ENCODE measurements at places on chromosomes 1 and 21.

GRCh38 chr21:41763398-41763931 is 3.4 kb downstream of the RIPK4 start:
- no peak for DNase-seq

DNA sequence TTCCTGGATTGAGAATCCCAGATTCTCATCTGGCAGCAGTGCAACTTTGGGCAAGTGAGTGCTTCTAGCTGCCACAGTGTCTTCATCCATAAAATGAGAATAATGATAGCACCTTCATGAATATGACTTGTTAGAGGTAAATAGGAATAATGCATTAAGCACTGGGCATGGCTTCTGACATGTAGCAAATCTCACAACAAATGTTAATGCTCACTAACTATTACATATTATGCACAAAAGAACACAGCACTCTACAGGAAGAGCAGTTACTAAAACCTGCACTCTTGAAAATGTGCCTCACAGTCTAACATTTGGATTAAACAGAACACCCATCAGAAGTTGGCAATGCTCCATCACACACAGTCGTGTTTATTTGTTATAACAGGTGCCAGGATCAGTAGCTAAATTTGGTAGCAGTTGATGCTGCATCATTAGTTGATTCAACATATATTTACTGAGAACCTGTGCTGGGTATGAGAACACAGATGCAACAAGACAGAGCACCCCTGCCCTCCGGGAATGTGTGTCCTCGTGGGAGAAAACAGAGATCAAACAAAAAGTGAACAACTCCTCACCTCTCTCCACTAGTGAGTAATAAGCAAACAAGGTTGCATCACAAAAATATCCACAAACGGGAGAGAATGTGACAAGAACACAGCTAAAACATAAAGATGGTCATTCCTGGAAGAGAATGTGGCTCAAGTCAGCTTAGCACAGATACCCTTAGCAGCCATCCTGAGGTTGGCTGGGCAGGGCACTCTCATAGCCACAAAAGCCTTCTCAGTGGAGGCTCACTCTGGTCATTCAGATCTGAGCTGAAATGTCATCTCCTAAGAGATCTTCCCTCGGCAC is 26.2 kb upstream of the LBR start:
- DNase-seq = no peak

DNA sequence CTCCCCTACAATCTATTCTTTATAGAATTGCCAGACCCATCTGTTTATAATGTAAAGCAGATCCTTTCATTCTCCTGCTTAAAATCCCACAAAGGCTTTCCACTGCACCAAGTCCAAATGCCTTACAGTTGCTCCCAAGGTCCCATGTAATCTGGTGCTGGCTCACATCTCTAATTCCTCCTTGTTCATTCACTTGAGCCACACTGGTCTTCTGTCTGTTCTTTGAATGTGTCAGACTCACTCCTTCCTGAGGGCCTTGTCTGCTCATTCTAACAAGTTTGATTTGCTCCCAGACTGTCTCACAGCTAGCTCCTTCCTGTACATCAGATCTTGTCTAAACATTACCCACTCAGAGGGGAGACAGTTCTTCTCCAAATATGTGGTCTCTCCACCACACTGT is 38.9 kb downstream of the ALG14 start:
- no peak for DNase-seq

GRCh38 chr1:21536218-21536617 is 27.0 kb downstream of the ALPL start:
- no peak for DNase-seq

GRCh38 chr1:115137191-115137590 is 47.9 kb upstream of the TSPAN2 start:
- no peak for DNase-seq

GRCh38 chr1:33388805-33389771 is 41.8 kb downstream of the PHC2 start:
- no peak for DNase-seq

DNA sequence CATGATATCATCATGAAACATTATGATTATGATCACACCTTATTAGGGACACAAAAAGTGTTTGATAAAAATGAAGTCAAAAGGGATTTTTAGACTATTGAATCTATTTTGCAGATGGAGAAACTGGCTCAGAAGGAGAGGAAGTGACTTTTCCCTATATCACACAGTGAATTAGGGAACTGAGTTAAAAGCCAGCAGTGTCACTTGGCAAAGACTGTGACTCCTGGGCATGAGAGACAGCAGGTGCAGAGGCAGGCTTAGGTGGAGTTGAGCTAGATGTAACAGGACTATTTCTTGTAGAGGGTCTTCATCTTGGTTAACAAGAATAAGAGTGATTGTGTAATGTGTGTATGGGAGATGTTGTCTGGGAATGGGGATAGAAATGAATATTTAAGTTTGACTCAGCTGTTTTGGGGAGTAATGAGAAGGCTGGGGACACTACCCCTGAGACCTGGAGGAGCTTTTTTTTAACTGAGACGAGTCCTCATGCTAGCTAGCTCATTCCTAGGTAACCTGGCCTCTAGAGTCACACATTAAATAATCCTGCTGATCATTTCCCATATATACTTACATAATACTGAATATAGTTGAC is 1.0 kb upstream of the CD84 start:
- DNase-seq = no peak

GRCh38 chr1:13775916-13776315 is 75.9 kb downstream of the PRDM2 start:
- DNase-seq = no peak

GRCh38 chr1:64337475-64337874 is 132.5 kb upstream of the CACHD1 start:
- no peak for DNase-seq

GRCh38 chr1:1308756-1309250 is 406 bp downstream of the PUSL1 start:
- DNase-seq = no peak

GRCh38 chr1:39936724-39937491 is 18.0 kb upstream of the MFSD2A start:
- DNase-seq = no peak

DNA sequence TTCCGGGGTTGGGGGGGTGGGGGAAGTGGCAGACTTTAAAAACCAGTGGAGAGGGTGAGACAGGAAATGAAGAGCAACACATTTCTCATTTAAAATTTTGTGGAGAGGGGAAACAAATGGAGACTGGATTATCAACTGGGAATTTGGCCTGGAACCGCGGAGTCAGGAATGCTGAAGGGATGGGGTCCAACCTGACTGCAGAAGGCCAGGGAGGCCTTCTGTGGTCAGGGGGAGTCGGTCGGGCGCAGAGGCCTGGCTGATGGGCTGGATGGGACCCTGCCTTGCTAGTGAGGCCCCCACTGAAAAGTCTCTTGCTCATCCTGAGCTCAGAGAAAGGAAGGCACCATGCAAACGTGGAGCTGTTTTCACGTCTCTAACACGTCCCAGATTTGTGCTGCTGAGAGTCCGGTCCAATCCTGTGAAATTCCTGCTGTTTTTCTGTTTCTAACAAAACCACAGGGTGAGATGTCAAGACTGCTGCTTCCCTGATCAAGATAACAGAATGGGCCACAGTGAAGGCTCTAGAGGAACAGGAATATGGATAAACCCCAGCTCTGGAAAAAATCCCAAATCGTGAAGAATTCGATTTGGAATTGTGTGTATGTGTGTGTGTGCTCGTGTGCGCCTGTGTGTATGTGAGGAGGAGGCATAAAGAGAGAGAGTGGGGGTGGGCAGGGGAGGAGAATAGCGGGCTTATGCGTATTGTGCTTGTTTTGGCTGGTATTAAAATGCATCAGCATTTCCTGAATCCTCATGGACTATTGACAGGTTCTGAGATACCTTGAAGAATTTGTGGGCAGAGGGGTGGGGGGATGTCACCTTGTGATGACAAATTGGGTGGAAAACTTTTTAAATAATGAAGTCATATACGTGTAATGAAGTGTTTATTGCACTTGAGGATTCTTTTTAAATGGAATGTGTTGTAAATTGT is 117.4 kb downstream of the NGF start:
- no peak for DNase-seq

DNA sequence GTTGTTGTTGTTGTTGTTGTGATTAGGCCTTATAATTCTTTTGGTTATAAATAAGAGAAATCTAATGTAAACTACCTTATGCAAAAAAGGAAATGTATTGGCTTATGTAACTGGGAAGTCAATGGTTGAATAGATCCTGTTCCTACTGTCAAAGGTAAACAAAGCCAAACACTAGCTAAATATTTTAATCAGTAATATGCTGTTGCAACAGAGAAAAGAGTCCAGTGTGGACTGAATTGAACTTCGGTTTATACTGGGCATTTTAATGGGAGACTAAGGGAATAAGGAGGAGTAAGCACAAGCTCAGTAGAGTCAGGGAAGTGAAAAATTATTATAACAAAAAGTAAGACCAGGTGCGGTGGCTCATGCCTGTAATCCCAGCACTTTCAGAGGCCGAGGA is 15.4 kb downstream of the MSH4 start:
- no peak for DNase-seq

- DNase-seq = no peak
Observed at GRCh38 chr1:47915677-47916353, 81.4 kb downstream of the TRABD2B start.

- DNase-seq = no peak
Observed at GRCh38 chr1:228530951-228531731, 44.0 kb downstream of the RNF187 start.

DNA sequence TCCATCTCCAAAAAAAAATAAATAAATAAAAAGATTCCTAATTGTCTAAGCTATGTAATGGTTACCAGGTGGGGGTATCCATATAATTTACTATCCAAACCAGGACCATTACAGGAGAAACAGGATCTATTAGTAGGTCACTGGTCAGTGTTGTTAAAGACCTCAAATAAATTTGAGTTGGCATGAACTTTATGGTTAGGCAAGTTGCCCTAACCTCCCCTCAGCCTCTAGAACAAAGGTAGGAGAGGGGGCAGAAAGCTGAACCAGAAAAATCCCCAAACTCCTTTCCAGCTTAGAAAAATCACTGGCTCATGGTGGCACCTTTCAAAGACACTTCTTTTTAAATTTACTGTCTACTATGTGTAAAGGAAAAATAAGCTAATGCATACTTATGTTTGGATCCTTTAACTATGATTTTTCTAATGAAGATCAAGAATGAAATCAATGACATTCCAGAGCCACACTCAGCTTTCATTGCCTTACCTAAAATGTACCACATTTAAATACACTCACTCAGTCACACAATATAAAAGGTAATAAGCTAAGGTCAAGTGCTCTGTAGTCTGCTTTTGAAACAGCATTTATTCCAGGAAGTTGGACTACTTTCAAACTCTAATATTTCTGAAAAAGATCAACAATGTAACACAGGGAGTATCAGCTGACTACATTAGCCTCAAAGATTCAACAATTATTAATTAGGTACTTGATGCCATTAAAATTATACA is 13.8 kb downstream of the EIF4G3 start:
- DNase-seq = no peak

DNA sequence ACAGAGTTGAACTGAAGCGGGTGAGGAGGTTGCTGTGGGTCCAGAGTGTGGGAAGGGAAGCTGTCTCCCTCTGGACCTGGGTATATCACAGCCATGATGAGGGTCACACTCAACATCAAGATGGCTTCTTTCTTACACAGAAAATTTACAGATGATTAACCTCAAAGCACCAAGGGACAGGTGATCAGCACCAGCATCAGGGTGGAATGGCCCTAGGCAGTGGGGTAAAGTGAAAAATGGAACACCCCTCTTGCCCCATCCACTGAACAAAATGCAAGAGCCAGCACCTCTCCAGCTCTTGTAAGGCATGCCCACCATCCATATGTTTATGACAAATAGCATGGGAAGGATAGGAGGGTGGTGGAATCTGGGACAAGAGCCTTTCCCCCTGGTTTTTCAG is 40.3 kb downstream of the HSD3B1 start:
- no peak for DNase-seq

GRCh38 chr1:117695796-117696490 is 90.1 kb downstream of the TENT5C start:
- DNase-seq = no peak

DNA sequence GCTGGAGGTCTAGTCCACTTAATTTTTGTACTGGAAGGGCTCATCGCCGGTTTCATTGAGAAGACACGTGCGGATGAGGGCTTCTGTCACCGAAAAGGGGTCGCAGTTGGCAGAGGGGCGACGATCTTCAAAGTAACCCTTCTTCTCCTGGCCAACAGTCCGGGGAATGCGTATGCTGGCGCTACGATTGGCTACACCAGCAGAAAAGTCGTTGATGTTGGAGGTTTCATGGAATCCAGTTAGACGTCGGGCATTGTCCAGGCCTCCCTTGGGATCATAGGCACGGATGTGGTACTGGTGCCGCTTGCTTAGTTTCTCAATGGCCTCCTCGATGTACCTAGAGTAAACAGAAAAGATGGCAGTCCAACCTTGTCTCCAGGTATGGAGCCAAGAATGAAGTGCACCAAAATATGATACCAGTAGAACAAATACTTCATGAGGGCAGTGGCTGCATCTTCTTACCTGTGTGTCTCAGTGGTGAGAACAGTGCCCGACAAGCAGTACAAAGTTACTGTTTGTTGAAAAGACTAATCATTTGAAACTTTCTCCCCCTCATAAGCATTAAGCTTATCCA is 7.1 kb downstream of the GLUL start:
- DNase-seq = no peak

- peak; percentile 72 for DNase-seq
Observed at GRCh38 chr1:7948960-7949359, 8.3 kb upstream of the TNFRSF9 start.

- DNase-seq = no peak
Observed at GRCh38 chr1:16888860-16889816, 6.6 kb upstream of the RNU1-2 start.

DNA sequence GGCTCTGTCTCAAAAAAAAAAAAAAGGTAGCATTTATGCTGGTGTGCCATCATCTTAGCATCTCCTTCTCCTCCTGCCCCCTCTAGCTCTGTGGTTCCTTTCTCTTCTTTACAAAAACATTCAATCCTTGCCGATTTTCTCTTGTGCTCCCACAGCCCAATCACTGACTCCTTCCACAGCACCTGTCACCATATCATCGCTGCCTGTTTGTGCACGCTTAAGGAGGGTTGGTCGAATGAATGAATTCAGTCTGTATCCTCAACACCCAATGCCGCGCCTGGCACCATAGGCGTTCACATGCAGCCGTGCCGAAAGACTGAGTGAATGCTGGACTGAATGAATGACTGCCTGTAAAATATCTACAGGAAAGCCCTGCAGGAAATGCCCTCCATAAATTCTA is 7.9 kb downstream of the RNU5D-1 start:
- no peak for DNase-seq

DNA sequence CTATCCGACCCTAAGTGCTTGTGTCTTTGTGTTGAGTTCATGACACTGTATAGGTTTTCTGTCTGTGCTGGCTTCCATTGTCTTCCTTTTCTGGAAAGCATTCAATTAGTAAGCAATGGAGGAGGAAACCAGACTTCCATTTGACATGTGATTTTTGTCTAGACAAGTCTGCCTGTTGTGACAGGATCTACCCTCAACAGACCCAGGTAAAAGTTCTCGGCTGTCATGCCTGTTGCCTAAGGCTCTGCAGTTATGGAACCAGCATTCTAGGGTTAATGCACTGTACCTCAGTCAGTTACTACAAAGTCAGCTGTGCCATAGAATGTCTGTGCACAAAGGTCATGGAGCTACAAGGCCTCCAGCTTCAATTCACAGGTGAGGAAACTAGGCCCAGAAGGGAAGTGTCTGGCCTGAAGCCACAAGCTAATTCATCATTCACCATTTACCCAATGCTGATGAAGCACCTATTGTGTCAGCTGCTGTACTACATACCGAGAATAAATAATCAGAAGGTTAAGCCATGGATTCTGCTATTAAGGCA is 72.3 kb downstream of the PLPP3 start:
- DNase-seq = no peak

GRCh38 chr1:24849672-24850295 is 80.3 kb downstream of the RUNX3 start:
- DNase-seq = no peak

Measured in urothelium cell line (cell line).